ENCODE measurements at places on chromosomes 3 and 15.
A peak's percentile ranks its signal among the peaks of the same experiment; 100 is the strongest.

- peak; percentile 80 for DNase-seq
Measured at GRCh38 chr15:75455982-75456531, 4.6 kb upstream of the SIN3A start.

DNA sequence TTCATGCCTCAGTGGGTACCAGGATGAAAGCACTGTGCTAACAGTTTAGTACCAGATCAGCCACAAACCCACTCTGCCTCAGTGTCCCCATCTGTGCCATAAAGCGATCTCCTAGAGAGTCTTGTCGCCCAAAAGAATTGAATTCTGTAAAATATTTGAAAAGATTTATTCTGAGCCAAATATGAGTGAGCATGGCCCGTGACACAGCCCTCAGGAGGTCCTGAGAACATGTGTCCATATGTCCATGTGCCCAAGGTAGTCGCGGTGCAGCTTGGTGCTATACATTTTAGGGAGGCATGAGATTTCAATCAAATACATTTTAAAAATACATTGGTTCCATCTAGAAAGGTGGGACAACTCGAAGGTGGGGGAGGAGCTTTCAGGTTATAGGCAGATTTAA lies 15.4 kb upstream of the NOX5 start:
- DNase-seq = no peak

DNA sequence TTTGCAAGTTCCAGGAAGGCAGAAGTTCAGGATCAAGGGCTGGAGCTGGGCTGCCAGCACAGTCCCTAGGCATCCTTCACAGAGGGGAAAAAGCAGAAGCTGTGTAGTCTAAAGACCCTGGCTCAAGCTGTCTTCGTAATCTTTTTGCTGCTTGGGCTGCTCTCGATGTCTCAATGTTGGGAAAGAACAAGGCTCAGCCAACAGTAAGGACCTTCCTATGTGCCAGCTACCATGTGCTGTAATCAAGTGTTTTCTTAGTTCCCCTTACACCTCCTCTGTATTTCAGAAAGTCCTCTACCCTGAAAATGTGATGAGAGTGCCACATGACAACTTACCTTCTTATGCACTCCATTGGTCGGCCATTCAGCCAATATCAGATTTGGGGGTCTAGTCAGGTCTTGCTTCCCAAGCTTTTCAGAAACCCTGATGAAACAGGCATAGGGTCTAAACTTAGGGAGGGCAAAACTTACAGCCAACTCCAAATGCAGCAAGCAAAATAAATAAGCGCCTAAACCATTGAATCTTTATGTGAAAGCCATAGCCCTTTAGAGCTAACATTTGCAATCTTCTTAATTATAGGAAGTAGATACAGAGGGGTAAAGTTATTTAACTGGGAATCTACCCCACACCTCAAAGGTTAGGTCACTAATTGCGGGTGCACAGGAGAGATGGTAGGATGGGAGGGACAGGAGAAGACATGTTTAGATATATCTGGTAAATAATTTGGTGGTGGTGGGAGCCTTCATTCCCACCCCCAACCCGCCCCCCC lies 1.2 kb upstream of the EDEM1 start:
- DNase-seq = no peak

GRCh38 chr3:64203969-64204908 lies 21.0 kb downstream of the PRICKLE2 start:
- no peak for DNase-seq

- DNase-seq = peak; percentile 8
Measured at GRCh38 chr3:76888856-76889255, 151.0 kb upstream of the ROBO2 start.

DNA sequence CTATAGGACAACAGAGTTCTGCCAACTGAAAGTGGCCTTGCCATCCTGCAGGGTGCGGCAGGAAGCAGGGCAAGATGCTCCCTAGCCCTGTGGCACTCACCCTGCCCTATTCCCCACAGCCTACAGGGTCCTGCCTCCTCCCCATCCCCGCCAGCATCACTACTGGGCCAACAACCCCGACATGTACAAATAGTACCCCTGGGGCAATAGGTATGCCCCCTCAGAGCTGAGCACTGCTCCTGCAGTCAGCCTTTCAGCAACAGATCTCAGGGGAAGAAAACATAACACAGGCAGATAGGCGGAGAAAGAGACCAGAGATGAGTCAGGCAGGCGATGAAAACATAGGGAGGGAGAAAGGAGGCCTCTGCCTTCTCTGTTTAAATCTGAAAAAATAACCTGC lies 74.7 kb downstream of the XXYLT1 start:
- DNase-seq = peak; percentile 86

DNA sequence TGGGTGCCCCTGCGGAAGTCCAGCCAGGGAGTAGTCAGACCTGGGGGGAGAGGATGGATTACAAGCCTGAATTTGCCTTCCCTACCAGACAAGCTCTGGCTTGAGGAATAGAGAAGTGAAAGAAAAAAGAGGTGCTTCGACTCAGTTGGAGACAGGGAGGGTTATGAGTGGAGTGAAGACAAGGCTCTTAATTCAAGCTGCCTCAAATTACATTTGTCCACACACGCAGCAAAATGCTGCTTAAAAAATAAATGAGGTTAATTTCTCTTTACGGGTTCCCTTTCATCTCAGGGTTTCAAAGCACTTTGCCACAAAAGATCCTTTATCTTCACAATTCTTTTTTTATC lies 49.0 kb upstream of the SLC4A7 start:
- DNase-seq = peak; percentile 49

GRCh38 chr3:69867941-69868505 lies 128.8 kb downstream of the MITF start:
- peak; percentile 34 for DNase-seq

DNA sequence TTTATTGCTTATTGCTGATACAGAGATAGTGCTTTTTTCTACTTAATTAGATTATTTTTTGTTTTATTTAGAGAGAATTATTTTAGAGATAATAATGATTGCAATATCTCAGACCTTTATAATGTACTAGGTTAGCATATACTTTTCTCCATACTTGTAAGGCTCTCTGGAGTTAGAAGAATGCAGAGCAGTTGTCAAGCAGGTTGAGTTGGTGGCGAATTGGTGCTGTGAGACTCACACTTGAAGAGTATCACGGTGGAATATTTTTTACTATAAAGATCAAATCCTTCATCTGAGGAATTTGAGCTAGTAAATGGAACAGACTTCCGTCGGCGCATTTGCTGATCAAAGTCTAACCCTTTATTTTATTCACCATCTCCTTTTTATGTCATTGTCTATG lies 47.3 kb upstream of the MDFIC2 start:
- DNase-seq = no peak

GRCh38 chr15:31869686-31870307 lies 160.5 kb upstream of the CHRNA7 start:
- DNase-seq = peak; percentile 3

GRCh38 chr3:149153402-149153801 lies 24.0 kb downstream of the HPS3 start:
- DNase-seq = no peak

GRCh38 chr3:117735481-117736101 lies 1026.0 kb downstream of the TUSC7 start:
- DNase-seq = peak; percentile 91

- DNase-seq = no peak
Measured at GRCh38 chr3:61908382-61908781, 347.0 kb downstream of the PTPRG start.

DNA sequence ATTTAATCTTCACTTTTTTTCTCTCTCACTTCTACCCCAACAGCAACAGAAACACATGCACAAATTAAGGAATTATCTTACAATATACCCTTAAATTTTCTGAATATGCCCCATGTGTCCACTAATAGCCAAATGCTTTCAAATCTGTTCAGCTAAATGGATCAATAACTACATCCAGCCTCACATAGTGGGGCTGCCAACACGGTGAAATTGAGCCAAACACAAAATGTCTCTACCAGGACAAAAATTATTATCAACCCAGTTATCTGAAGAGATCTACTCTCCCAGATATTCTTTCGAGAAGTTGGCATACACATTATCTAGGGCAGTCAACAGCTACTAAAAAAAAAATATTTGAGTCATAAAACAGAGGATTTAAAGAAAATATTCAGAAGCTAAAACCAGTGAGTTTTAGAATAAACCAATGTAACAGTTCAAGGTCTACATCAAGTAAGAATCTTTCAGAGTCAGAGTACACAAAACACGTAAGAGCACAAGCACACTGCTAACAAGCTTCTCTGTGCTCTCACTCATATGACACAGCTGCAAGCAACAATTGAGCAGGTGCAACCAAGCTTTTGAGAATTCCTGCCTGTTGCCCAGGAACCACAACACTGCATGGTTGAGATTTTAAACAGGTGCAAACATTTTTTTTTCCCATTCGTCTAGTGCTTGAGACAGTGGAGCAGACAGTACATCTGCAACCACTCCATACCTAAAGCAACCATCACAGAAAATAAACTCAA lies 247.7 kb downstream of the ZBTB20 start:
- no peak for DNase-seq

DNA sequence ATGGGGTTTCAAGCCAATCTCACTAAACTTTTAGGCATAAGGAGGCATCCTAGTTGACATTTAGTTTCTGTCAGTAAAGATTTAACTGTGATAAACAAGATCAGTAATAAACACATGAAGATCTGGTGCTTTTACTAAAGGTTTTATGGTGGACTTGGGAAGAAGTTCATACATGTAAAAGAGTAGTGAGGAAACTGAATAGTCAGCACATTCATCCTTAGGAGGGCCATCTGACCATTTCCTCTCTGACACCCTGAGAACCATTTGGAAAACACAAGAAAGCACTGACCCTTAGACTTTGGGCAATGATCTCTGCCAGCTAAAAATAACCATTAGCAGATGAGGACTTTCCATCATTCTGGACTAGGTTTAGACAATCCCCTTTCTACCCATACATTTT lies 1040.9 kb downstream of the AGBL1 start:
- no peak for DNase-seq

GRCh38 chr15:67072442-67072841 lies 7.0 kb downstream of the SMAD3 start:
- no peak for DNase-seq

DNA sequence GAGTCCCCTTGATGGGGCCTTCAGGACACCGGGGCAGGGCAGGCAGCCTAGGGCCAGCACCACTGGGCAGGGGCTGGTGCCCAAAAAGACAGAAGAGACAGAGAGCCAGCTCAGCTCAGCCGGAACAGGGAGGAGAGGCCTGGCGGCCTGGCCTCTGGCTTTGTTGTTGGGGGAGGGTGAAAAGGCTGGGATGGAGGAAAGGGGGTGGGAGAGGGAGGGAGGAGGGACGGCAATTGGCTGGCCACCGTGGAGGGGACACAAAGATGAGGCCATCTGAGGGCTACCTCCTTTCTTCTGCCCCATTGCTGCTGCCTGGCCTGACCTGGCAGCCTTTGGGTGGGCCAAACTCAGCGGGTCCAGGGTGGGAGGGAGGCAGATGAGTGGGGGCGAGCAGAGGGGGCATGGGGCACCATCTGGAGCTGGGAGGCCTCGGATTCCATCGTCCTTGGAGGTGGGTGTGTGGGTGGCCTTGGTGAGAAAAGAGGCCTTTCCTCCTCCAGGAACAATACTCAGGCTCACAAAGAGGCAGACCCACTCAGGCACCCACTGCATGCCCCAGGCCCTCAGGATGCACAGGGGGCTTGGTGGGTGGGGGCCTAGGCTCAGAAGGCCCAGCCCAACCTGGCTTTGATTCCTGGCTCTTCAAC lies 9.3 kb downstream of the EFCC1 start:
- no peak for DNase-seq

- DNase-seq = no peak
Measured at GRCh38 chr3:119835556-119835955, 53.7 kb downstream of the NR1I2 start.

DNA sequence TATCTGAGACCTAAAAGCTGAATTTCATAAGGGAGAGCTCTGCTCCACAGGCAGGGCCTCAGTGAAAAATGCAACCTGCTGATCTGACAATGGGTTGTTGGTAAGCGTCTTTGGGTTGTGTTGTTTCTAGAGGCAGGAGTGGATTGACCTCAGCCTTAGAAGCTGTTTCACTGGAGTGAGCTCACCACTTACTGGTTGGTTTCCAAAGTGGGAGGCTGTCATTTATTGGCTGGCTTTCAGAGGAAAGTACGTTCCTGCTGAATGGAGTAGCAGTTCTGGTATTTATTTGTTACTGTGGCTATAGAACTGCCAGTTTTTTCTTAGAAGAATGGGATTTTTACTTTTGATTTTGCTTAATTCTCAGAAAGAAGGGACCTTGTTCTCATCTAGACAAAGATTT lies 29.3 kb upstream of the COL6A5 start:
- DNase-seq = peak; percentile 0

DNA sequence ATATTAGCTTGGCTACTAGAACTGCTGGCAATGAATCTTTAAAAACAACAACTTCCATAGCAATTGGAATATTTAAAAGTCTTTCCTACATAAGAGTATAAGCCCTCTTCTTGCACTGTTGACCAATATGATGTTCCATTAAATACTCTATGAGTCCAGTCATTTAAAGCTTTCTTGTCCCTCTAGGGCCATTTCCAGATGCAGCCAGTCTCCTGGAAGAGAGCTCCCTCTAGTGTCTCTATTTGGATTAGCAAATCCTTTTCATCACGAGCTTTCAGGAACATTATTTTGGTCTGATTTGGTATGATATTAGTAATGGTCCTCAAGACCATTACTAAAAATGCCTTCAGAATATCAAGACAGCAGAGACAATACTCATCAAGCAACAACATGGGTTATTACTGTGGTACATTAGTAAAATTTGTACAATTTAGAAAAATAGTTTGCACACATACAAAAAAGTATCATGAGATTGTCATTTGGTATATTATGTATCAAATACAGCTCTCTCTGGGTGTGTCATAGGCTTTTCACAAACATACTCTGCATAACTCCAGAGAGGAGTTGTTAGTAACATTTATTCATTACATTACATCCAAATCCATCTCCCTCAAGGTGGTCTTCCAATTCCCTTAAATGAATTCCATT lies 101.3 kb downstream of the DPH6 start:
- DNase-seq = peak; percentile 67

- DNase-seq = peak; percentile 50
Measured at GRCh38 chr15:101276501-101277037, 716 bp downstream of the SELENOS start.

DNA sequence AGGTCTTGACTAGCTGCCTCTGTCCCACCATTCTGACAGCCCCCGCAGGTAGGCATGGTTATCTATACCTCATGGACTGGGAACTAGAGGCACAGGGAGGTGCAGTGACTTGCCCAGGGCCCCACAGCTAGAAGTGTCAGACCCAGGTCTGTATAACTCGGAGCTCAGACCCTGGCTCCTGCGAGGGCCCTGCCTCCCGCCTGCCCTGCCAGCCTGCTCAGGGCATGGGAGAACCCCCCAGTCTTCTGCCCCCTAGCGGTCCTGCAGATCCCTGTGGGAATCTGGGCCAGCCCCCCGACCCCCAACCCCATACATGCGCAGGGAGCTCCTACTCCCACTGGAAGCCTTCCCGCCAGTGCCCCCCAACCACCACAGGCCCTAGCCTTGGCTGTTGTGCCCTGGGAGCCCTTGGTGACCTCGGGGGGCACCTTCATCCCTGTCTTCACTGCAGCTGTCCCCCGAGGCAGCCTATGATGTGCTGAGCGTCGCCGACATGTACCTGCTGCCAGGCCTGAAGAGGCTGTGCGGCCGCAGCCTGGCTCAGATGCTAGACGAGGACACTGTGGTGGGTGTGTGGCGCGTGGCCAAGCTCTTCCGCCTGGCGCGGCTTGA lies 6.9 kb downstream of the ABTB1 start:
- DNase-seq = no peak

GRCh38 chr3:149145356-149145755 lies 15.9 kb downstream of the HPS3 start:
- DNase-seq = no peak

GRCh38 chr3:21259896-21260295 lies 491.1 kb downstream of the ZNF385D start:
- no peak for DNase-seq

- DNase-seq = no peak
Measured at GRCh38 chr15:47932951-47933641, 187.7 kb upstream of the SLC24A5 start.

Measured in fibroblast of skin of back (primary cell).